ENCODE measurements at places on chromosomes 2 and 18. TPM values are rescaled to one million over a fixed set of nuclear protein-coding genes. Genes with fewer than 3 reads are reported as not detected.

- no peak for DNase-seq
Measured at GRCh38 chr2:233068762-233069418, 8.7 kb downstream of the INPP5D start.

DNA sequence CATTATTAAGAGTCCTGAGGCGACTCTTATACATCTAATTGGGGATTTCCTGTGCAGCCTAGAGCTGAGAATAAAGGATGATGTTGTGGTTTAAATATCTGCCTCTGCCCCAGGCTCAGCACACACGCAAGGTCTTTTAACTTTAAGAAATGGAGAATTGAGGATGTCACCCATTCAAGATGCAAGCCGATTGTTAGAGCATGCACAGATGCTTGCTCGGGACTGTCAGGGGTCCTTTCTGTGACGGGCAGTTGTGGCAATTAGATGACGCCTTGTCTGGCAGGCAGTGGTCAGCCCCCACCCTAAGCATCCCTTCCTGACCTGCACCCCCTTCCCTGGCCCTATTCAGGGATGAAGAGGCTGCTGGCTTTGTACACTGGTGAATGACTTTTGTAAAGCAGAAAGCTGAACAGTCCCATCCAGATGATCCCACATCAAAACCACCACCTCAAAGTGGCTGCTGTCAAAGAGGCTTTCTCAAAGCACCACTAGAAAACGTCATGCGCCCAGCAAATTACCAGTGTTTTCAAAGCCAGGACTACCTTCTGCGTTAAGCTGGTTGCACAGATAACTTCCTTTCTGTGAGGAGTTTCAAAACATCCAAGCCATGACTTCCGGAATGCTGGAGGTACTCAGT, 23.7 kb downstream of the FAM178B start:
- DNase-seq, result peak; percentile 92

GRCh38 chr2:16077601-16078000, 137.3 kb downstream of the MYCN start:
- no peak for DNase-seq

DNA sequence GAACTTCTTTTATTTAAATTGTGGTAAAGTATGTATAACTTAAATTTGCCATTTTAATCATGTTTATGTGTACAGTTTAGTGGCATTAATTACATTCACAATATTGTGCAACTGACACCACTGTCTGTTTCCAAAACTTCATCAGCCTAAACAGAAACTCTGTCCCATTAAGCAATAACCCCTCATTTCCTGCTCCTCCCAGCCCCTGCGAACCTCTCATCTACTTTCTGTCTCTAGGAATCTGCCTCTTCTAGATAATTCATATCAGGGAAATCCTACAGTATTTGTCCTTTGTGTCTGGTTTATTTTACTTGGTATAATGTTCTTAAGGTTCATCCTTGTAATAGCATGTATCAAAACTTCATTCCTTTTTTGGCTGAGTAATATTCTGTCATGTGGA, 75.1 kb downstream of the BOLA3 start:
- DNase-seq, result no peak

The CACNB4 gene
- 0.30 TPM for total RNA-seq

DNA sequence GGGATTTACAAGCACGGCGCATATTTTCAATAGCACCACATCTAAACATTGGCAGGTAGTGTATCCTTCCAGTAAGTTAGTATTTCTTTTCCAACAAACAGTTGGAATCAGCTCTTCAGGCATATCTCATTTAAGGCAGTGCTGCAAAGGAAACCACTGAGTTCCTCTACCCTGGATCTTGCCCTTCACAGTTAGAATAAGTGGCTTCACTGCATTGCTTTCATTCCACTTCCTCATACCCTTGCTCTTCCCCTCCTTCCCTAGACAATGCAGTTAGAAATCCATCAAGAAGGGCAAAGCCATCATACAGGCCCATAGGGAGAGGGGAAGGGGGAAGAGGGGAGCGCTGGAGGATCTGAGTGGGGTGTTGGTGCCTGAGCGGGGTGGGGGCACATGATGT, 173.7 kb downstream of the FBXO15 start:
- no peak for DNase-seq

The KANSL3 gene
- total RNA-seq, result 55.6 TPM

- peak; percentile 48 for DNase-seq
Measured at GRCh38 chr2:240983361-240983995, 14.9 kb upstream of the SNED1 start.

DNA sequence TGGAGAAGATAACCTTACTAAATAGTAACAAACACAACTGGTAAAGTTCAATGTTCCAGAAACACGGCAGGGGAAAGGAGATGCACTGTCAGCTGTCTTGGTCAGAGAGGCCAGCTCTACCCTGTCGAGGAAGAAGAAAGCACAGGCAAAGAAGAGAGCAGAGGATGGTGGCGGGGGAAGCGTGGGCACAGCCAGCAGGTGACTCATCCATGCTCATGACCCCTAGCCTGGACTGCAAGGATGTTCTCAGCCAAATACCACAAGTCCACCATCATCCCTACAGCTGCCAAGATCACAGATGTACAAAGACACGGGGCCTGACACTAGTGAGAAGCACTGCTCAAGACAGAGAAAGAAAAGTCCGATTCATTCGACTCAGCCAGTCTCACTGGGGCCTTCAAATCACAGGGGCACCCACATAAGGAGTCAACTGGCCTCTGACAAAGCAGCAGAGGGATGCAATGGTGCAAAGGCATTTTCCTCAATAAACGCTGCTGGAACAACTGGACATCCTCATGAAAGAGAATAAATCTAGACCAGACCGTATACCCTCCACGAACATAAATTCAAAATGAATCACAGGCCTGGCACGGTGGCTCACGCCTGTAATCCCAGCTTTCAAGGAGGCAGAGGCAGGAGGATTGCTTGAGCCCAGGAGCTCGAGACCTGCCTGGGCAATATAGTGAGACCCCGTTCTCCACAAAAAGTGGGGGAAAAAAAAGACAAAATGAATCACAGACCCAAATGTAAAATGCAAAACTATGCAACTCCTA, 5.6 kb downstream of the DTYMK start:
- no peak for DNase-seq

The C1QL2 gene
- total RNA-seq, result not detected

- DNase-seq, result no peak
Measured at GRCh38 chr2:8598295-8599165, 83.3 kb upstream of the ID2 start.

DNA sequence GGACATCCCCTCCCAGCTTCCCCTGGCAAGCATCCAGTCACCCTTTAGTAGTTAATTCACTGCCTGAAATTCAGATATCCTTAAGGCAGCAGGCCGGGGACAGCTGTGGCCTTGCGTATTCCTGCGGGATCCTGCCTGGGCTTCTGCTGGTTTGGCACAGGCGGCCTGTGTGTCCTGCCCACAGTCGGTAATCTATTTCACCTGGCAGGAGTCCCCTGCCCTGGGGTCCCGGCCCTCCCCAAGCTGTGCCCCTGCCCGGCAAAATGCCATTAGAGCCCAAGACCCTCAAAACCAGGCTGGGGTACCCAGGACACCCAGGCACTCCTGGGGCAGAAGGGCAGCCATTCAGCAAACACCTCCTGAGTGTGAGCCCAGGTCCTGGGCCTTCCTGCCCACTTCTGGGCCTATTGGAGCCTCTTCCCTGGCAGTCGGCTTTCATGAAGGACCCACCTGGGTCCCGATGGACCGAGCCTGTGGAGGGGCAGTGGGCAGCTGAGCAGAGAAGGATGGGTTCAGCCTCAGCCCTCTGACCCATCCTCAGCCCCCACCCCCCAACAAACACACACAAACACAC, 11.6 kb downstream of the CROCC2 start:
- no peak for DNase-seq

DNA sequence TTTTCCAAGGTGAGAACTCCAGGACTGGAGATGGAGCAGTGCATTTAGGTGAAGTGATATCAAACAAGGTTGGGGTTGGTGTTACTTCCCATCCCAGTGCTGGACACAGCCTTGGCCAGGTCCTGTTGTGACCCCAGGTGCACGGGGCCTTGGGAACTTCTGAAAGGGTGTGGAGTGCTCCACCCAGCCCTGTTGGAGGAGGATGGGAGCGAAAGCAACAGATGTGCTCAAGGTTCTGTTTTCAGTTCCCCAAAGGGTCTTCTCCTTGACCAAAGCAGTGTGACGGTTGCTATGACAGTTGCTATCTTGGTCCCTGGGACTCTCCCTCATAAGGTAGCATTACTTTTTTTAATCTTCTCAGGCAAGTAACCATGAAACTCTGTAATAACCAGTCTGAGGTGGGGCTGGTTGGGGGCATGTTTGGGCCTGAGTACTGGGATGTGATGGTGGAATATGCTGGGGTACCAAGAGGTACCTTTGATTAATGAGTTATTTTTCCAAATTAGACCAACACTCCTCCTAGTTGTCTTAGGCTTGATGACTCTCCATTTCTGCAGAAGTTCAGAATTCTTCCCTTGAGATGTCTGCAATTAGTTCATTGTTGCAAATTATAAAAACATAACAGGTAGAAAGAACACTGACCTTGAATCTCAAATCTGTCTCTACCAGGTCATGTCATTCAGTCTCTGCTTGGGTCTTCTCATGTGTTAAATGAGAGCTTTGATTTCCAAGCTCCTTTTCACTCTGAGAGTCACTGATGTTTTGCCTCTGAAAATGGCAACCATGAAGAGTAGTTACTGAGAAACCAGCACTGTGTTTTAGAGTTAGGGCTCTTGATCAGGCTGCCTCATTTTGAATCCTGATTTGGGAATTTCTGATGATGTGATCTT, 154.5 kb downstream of the RPIA start:
- DNase-seq, result no peak

The ADD2 gene
- 0.67 TPM for total RNA-seq

DNA sequence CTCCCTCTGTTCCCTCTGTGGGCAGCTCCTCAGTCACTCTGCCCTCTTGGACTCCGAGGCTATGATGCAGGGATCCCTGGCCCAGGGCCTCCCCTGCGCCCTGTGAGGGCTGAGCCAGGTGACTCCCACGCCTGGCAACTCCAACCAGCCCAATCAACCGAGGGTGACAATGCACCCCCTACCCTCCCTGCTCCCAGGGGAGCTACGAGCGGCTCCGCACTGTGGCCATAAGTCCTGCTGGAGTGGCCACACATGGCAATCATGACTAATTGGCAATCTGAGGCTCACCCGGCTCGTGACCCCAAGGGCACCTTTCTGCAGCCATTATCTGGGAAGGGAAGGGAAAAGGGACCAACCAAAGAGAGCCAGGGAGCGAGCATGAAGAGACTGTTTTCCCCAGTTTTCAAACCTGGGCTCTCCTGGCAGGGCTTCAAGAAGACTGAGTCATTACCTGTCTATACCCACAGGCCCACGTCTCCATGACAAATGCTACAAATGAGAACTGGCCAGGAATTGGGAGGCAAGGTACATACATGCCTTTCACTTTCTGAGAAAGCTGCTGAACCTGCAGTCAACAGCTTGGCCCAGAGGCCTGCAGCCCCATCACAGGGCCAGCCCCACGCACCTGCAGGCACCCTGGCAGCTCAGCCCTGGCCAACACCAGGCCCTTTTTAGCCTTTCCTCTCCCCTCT, 45.1 kb downstream of the RPL31 start:
- DNase-seq, result no peak

- DNase-seq, result no peak
Measured at GRCh38 chr18:61466736-61467135, 133.5 kb downstream of the CDH20 start.

DNA sequence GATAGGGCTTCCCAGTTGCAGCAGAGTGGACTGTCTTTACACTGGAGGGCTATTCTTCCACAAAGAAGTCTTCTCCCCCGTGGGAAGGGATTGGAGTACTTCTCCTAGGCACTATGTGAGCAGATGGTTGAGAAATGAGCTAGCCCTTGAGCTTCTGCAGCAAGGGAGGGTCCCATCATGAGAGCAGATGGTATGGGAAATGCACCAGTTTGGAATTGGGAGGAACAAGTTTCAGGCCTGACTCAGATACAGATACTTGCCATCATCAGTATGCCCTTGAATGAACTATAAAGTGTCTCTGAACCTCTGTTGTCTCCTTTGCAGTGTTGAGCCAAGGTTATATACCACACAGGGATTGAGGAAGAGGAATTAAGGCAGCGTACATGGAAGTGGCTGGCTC, 757.4 kb downstream of the RNF144A start:
- DNase-seq, result no peak

- no peak for DNase-seq
Measured at GRCh38 chr18:24243677-24244076, 104.8 kb downstream of the CABYR start.

- peak; percentile 26 for DNase-seq
Measured at GRCh38 chr2:111117598-111118480, 2.9 kb upstream of the BCL2L11 start.

The CFC1 gene
- total RNA-seq, result not detected

The RAB1A gene
- 79.3 TPM for total RNA-seq

The TRIM43 gene
- total RNA-seq, result not detected

The KLHL14 gene
- not detected for total RNA-seq

DNA sequence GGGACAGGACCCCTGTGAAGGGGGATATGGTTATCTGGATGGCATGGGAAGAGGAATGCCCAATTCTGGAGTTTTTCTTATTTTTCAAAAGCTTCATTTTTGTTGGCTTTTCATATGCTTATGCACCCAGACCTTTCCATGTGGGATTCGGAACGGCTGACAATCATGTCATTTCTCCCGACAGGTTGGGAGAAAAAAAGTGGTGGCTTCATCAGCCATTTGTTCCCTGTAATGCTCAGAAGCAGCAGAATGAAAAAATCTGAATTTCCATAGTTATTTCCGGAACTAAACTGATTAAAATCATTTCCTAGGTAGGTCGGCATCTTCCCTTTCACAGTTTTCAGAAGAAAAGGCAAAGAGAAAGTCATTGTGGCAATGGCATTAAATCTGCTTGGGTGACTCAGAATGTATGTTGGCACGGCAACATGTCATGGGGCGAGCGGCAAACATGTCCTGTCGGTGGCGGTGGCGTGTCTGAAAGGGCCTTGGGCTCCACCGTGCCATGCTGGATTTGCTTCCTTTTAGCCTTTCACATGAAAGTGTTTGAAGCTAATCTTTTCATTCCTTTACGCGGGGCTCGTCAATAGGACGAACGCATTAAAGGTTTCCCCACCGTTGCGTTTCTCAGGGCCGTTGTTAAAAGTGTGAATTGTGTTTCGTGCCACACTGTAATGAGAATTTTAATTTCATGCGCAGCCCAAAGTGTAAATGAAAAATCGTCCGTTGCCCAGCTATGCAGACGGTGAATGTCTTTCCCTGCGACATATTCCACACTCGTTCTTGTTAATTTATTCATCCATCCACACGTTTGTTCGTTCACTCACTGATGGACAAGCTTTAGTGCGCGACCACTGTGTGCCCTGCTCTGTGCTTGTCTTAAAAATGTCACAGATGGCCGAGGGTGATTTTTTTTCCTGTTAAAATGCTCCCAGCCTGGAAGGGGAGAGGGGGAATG, 18.5 kb downstream of the ACKR3 start:
- DNase-seq, result no peak

The DHX57 gene
- 18.0 TPM for total RNA-seq

Data from CD4-positive, CD25-positive, alpha-beta regulatory T cell (primary cell).